Ascending aorta (tissue), 2 donors: ENCODE measurements at places on chromosomes 12 and 14.

DNA sequence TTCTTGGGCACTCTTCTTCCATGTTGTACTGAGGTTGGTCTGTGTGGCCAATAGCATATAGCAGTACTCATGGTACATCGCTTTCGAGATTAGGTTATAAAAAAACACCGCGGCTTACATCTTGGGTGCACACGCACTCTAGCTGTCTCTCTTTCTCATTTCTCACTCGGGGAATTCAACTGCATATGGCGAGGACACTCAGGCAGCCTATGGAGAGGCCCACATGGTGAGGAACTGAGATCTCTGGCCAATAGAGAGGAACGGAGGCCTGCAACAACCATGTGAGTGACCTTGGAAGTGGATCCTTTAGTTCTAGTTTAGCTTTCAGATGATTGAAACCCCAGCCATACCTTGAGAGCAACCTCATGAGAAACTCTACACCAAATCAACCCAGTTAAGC lies 45.6 kb downstream of the USP15 start:
- DNase-seq: no peak

DNA sequence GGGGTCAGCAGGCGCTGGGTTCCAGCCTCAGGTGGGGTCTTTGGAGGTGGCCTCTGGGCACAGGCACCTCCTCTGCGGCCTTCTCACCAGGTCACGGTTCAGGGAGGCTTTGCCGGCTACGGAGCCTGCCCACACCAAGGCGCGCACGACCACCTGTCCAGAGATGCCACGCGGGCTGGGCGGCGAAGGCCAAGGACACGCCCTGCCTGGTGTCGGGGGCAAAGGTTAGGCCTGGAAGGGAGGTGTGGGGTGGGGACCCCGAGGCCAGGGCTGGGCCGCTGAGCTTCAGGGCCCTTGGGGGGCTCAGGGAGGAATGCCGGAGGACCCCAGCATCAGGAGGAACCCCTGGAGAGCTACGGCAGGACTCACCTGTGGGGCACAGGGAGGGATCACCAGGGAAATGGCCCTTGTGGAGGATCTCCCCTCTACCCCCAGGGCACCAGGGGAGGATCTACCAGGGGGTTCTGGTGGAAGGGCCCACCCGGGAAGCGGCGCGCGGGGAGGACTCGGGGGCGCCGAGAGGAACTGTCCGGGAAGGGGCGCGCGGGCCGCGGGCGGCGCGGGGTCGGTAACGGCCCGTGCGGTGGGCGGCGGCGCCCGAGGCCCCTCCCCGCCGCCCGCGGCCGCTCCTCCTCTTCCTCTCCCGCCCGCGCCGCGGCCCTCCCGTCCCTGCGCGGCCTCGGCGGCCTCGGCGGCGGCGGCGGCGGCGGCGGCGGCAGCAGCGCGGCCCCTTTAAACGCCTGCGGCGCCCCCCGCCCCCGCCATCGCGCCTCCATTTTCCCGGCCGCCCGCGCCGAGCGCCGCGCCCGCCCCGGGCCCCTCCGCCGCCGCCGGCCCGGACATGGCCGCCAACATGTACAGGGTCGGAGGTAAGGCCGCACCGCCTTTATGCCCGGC lies at the start of gene MTA1:
TSS of gene MTA1 (plus strand) at position 633 of the 897 bp plus-strand sequence. CDS start at position 842, 209 bp downstream.
- no peak for DNase-seq

- no peak for DNase-seq
These were observed 292.4 kb downstream of the SYT1 start for GRCh38 chr12:79156846-79157463.

GRCh38 chr12:130619385-130620001 lies 96.6 kb downstream of the RIMBP2 start:
- no peak for DNase-seq

GRCh38 chr12:122021193-122021821 lies 377 bp upstream of the BCL7A start:
- no peak for DNase-seq

- DNase-seq: peak; percentile 88
These were observed 20.7 kb upstream of the NEK9 start for GRCh38 chr14:75147423-75148071.

DNA sequence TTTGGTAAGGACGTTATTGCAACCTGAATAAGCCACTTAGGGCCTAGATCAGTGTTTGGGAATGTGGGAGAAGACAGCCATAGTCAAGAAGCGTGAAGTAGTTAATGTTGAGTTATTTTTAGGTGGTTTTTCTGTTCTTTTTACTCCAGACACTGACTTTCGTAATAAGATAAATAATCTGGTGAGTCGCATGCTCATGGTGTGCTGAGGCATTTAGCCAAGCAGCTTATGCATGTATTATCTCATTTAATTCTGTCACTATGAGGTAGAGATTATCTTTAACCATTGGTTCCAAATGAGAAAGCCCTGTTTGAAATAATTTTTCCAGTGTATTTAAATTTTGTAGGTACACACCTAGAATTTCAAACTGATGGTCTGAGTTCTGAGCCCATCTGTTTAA lies 67.3 kb downstream of the RCOR1 start:
- DNase-seq: no peak

- DNase-seq: no peak
These were observed 42.8 kb downstream of the FOXN4 start for GRCh38 chr12:109266106-109266879.

GRCh38 chr12:24227551-24227950 lies 278.1 kb upstream of the SOX5 start:
- no peak for DNase-seq

DNA sequence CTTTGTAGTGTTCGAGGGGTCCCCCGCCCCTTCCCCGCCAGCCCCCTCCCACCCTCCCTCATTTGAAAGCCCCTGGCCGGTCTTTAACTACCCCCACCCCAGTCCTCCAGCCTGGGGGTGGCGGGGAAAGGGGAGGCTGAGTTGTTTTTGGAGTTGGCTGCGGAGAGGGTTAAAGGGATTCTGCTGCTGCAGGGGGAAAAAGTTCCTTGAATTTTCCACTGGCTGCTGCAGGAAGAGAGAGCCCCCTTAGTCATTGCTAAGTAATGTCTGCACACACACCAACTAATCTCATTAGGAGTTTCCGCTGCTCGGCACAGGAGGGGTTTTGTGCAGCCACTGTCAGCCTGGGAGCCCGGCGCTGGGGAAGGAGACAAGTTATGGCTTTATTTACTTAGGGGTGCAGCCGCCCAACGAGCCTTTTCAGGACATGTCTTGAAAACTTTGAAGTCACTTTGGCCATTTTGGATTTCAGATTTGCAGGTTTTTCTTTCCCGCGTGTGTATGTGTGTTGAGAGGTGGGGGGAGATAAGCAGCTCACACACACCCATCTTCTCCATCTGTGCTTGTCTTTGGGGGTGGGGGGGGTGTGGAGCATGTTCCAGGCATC lies 1.8 kb downstream of the ELK3 start:
- no peak for DNase-seq

DNA sequence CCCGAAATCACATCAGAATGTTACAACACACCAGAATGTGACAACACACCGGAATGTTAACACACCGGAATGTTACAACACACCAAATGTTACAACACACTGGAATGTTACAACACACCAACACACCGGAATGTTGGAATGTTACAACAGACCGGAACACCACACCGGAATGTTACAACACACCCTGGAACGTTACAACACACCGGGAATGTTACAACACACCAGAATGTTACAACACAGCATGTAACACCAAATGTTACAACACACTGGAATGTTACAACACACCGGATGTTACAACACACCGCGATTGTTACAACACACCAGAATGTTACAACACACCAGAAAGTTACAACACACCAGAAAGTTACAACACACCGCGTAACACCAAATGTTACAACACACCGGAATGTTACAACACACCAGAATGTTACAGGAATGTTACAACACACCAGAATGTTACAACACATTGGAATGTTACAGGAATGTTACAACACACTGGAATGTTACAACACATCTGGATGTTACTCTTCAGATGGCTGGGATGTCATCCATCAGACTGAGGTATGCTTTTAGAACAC lies 21.1 kb downstream of the CHFR start:
- no peak for DNase-seq
